ENCODE measurements at places on chromosomes 2 and 18.

DNA sequence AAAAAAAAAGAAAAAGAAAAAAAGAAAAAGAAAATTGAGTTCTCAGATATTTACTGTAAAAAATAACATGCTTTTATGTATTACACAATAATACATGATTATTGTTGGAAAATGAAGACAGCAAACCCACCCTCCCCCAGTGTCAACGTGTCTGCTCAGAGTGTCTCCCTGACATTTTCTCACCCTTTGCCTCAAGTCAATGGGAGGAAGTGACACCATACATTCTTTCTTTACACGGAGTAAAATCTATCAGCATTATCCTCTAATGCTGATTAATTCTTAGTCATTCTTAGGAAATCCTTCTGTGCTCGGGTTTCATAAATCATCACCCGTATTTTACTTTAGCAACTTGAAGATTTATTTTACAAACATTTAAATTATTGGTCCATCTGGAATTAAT lies 32.0 kb downstream of the CTAGE1 start:
- no peak for DNase-seq

- no peak for DNase-seq
These were observed 5.9 kb downstream of the GEN1 start for GRCh38 chr2:17759805-17760204.

DNA sequence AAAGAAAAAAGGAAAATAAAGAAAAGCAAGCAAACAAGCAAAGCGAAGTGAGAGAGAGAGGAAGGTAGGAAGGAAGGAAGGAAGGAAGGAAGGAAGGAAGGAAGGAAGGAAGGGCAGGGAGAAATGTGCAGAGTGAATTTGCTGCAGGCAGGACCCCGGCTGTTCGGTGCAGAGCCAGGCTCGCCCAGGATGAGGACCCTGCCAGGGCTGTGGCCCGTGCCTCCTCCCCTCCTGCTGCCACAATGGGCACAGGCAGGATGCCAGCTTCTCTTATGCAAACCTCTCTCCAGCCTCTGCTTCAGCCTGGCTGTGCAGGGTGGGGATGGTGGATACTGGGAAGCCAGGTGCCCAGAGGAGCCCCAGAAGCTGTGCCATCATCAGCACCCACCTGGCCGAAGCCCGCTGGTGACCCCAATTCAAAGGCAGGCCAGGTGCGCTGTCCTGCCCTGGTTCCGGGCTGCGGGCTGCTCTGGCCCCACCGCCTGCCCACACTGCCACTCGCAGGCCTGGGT lies 3.2 kb downstream of the GPR17 start:
- DNase-seq, result no peak

DNA sequence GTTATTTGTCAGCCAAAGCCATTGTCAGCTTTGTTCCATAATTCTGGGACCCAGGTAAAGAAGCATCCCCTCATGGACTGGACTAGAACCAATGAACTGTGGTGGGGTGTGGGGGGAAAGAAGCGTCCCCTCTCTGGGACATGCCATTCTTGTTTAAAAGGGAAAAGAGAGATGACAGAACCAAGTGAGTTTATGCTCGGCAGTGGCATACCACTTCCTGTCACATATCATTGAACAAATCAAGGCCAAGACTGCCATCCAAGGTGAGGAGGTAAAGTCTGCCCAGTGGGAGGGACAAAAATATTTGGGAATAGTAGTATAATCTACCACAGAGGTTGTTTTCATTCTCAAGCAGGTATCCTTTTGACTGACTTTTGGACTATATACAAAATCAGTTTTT lies 4.7 kb upstream of the GLS start:
- no peak for DNase-seq

GRCh38 chr18:33916200-33916599 lies 308.5 kb downstream of the NOL4 start:
- no peak for DNase-seq

DNA sequence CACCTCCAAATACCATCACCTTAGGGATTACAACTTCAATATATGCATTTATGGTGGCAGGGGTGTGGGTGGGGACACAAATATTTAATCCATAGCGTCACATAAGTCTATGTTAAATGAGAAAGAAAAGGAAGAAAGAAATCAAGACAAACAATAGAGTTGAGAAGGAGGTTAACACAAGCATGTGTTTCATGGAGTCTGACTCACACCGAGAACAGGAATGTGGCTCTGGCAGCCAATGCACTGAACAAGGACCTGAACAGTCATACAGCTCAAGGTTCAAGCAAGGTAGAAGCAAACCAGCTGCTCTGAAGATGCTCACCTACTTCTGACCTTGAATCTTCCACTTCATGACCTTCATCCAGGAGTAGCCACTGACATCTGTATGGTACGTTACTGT lies 36.2 kb upstream of the LPIN1 start:
- DNase-seq, result no peak

- DNase-seq, result no peak
These were observed 1775.1 kb upstream of the PIK3C3 start for GRCh38 chr18:40179729-40180461.

- DNase-seq, result no peak
These were observed 16.7 kb upstream of the DTNB start for GRCh38 chr2:25690058-25690457.

GRCh38 chr2:153455403-153455802 lies 23.2 kb downstream of the RPRM start:
- no peak for DNase-seq

- no peak for DNase-seq
These were observed 6.8 kb downstream of the HS6ST1 start for GRCh38 chr2:128311755-128312341.

Data from amygdala (tissue), 56 donors.